ENCODE measurements at places on chromosomes 12 and 14. TPM values are rescaled to one million over a fixed set of nuclear protein-coding genes. Genes with fewer than 3 reads are reported as not detected.
A peak's percentile ranks its signal among the peaks of the same experiment; 100 is the strongest.

- H3K27ac ChIP-seq, result no peak overlapping the region
- H3K36me3 ChIP-seq, result no peaks in the 10 kb centered on the region
- DNase-seq, result no peak
- no peaks in the 10 kb centered on the region for H3K4me1 ChIP-seq
- no peaks in the 10 kb centered on the region for H3K27me3 ChIP-seq
These were observed 444.3 kb downstream of the NELL2 start for GRCh38 chr12:44431647-44432343.

DNA sequence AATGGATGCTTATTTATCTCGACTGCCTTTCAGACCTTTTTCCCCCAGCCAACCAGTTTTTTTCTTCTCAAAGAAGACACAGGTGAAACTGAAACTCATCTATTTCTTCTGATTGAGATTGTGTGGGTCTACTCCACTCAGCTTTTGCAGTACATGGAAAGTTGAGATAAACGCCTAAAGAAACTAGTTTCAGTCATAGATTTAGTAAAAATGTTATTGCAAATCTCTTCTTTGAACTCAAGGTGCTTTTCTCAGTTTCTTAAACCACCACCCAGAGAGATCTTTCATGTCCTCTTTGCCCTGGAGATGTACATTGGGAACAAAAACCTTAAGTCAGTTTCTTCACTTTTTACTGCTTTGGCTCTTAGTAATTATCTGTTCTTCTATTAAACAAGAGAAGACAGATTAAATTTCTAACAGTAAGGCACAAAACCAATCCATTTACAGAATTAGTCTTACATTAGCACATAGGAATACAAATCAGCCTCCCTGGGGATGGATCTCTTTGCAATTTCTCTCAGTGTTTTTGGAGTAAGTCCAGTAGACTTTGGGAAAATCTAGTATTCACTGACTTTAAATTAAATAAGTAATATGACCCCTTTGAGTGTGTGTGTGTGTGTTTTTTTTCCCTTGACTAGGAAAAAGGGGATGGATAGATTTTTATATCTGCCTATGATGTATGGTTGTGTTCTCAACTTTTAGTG, 11.6 kb downstream of the FBXW8 start:
- no peaks in the 10 kb centered on the region for H3K27me3 ChIP-seq
- peak overlapping the region; percentile 53 for H3K4me3 ChIP-seq
- no peak for DNase-seq
- peaks cover 14% of the 10 kb centered on the region for H3K36me3 ChIP-seq

- peaks cover 93% of the 10 kb centered on the region for H3K4me1 ChIP-seq
- peaks cover 18% of the 10 kb centered on the region for H3K36me3 ChIP-seq
- no peaks in the 10 kb centered on the region for H3K27me3 ChIP-seq
- H3K27ac ChIP-seq, result peak overlapping the region; percentile 89
- DNase-seq, result no peak
These were observed 3.7 kb downstream of the ASB2 start for GRCh38 chr14:93972618-93973205.

- DNase-seq, result peak; percentile 4
- H3K4me3 ChIP-seq, result peak overlapping the region; percentile 22
- no peak overlapping the region for H3K27ac ChIP-seq
These were observed 127.1 kb downstream of the FIGNL2 start for GRCh38 chr12:51721282-51721940.

GRCh38 chr14:100842799-100843198, 16.9 kb downstream of the MEG3 start:
- no peak for DNase-seq
- H3K4me1 ChIP-seq, result no peaks in the 10 kb centered on the region
- H3K4me3 ChIP-seq, result no peak overlapping the region
- no peak overlapping the region for H3K27ac ChIP-seq

- H3K27me3 ChIP-seq, result no peaks in the 10 kb centered on the region
- peaks cover 34% of the 10 kb centered on the region for H3K36me3 ChIP-seq
- H3K27ac ChIP-seq, result no peak overlapping the region
- peaks cover 6% of the 10 kb centered on the region for H3K4me1 ChIP-seq
- no peak for DNase-seq
These were observed 28.1 kb downstream of the CBX5 start for GRCh38 chr12:54251667-54252284.

Gene ADGRD1
- 0.59 TPM for total RNA-seq

- H3K4me3 ChIP-seq, result no peak overlapping the region
- peaks cover 6% of the 10 kb centered on the region for H3K27me3 ChIP-seq
- no peak overlapping the region for H3K27ac ChIP-seq
These were observed 25.5 kb upstream of the FRMD6 start for GRCh38 chr14:51626185-51626584.

- H3K27ac ChIP-seq, result no peak overlapping the region
- H3K4me3 ChIP-seq, result no peak overlapping the region
- no peaks in the 10 kb centered on the region for H3K36me3 ChIP-seq
- no peaks in the 10 kb centered on the region for H3K4me1 ChIP-seq
- DNase-seq, result no peak
These were observed 253.1 kb downstream of the PDZRN4 start for GRCh38 chr12:41441180-41441579.

DNA sequence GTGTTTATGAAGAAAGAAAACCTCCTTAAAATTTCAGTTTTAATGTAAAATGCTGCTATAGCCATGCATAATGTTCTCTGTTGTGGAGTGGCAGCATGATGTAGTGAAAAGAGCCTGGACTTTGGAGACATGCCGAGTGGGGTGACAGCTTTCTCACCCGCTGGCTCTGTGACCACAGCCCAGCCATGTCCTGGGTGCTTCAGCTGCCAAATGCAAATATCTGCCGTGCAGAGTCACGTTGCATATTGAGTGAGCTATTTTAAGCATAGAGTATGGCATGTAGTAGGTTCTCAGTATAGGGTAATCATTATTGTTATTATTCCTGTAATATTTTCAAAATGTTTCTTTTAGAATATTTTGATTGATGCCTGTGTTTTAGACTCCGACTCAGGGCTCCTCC, 15.5 kb upstream of the TCTN2 start:
- no peak overlapping the region for H3K4me3 ChIP-seq
- no peaks in the 10 kb centered on the region for H3K27me3 ChIP-seq
- no peak for DNase-seq
- H3K36me3 ChIP-seq, result peaks cover 32% of the 10 kb centered on the region
- no peak overlapping the region for H3K27ac ChIP-seq
- H3K4me1 ChIP-seq, result peaks cover 13% of the 10 kb centered on the region

- no peaks in the 10 kb centered on the region for H3K27me3 ChIP-seq
- H3K4me1 ChIP-seq, result peaks cover 72% of the 10 kb centered on the region
- H3K27ac ChIP-seq, result peak overlapping the region; percentile 72
- no peak for DNase-seq
- H3K36me3 ChIP-seq, result peaks cover 55% of the 10 kb centered on the region
These were observed 121.1 kb downstream of the PLXNC1 start for GRCh38 chr12:94269316-94269999.

- no peaks in the 10 kb centered on the region for H3K4me1 ChIP-seq
- H3K27ac ChIP-seq, result no peak overlapping the region
- no peak overlapping the region for H3K4me3 ChIP-seq
- H3K27me3 ChIP-seq, result no peaks in the 10 kb centered on the region
- no peak for DNase-seq
- H3K36me3 ChIP-seq, result no peaks in the 10 kb centered on the region
These were observed 64.5 kb downstream of the TMTC3 start for GRCh38 chr12:88206601-88207000.

Gene AEBP2
- total RNA-seq, result 53.9 TPM

DNA sequence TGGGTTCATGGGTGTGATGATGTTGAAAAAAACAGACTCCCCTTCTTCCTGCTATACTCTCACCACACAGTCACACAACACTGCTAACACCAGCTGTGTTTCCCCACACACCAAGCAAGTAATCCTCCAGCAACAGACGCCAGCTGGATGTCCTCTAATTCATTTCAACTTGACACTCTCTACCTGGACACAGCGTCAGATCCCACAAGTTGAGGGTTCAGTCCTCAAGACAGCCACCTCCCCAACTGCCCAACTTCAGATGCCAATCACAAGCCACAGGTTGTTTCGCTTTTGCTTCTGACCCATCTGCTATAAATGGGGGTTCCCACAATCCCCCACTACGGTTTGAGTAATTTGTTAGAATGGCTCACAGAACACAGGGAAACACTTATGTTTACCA, 49.3 kb downstream of the TMEM30B start:
- H3K27me3 ChIP-seq, result peaks cover 2% of the 10 kb centered on the region
- H3K4me3 ChIP-seq, result no peak overlapping the region
- no peak overlapping the region for H3K27ac ChIP-seq
- no peaks in the 10 kb centered on the region for H3K36me3 ChIP-seq
- no peaks in the 10 kb centered on the region for H3K4me1 ChIP-seq

DNA sequence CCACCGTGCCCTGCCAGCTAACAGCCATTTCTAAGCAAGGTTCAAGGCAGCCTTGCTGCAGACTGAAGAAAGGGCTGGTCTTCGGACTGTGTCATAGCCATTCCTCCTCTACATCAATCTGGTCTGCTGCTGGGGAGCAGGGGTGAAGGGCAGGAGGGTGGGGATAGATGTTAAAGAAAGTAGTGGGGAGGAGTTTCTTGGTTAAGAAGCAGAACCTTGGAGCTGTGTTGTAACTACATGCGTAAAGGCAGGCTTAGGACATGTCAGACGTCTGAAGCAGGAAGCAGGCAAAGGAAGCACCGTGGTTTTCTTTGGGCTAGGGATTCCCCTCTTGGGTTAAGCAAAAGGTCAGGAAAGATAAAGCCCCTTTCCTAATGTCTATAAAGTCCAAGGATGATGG, 18.1 kb upstream of the NEK9 start:
- peak overlapping the region; percentile 78 for H3K27ac ChIP-seq
- H3K4me1 ChIP-seq, result peaks cover 62% of the 10 kb centered on the region
- H3K36me3 ChIP-seq, result peaks cover 36% of the 10 kb centered on the region
- peak overlapping the region; percentile 25 for H3K4me3 ChIP-seq
- no peaks in the 10 kb centered on the region for H3K27me3 ChIP-seq

Gene OAS1
- total RNA-seq, result 24.2 TPM

DNA sequence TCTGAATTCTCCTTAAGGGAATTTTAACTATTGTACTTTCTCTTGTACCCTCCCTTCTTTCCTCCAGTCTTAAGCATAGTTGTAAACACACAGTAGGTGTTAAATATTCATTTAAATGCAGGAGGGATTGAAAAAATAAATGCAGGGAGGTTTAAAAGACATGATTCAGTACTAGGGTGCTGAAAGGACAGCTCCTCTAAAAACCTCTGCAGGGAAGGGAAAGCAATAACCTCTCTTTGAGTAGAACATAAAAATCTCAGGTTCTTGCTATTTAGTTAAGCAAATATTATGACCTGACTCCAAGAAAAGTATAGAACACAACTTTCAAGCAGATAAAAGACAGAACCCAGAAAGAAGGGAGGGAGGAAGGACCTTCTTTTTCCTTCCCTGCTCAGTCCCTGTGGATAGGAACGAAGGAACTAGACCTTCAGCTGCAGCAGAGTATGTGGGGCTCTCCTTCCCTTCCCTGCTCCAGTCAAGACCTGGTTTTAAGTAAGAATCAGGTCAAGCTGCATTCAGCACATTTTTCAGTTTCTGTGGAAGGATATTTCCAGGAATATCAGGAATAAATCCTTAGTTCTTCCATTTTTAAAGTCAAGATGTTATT, 4.7 kb downstream of the MAP3K9 start:
- peaks cover 11% of the 10 kb centered on the region for H3K4me1 ChIP-seq
- DNase-seq, result no peak
- H3K4me3 ChIP-seq, result no peak overlapping the region
- H3K27me3 ChIP-seq, result no peaks in the 10 kb centered on the region
- H3K27ac ChIP-seq, result no peak overlapping the region

DNA sequence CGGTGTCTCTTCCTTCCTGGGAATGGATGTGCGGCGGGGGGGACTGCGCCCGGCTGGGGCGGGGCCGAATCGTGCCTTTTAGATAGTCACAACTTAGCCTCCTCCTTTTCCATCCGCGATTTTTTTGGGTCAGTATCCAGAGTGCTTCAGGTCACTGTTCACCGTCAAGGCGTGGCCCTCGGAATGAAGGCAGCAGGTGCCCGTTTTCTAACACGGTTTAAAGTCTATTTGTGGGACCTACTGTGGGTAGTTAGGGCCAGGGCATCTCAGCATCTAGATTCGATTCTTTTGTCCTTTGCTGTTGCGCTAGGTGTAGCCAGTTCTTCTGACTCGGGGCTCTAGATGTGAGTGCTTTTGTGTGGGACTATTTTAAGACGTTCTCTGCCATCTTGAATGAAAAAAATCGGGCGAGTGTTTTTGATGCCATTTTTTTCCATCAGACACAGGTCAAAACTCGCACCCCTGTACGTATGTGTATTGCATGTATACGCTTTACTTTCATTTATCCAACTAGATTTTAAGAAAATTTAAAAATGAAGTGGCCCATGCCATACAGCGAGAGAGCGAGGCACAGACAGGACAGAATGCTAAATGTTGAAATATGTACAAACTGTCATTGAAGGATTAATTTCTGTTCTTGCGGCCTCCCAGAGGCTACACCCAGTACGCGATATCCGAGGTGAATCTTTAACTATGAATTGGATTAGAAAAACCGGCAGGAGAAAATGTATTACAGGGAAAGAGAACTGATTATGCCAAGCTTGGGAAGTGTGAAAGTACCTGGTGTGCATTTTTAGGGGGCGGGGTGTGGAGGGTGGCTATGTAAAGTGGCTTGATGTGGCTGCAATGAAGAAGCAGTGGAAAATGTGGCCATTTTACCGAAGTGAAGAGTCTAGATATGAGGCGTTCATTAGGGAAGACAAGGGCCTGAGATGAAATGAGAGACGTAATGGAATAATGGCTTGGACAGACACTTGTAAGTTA, 835 bp downstream of the VEZT start:
- H3K27ac ChIP-seq, result peak overlapping the region; percentile 98
- peaks cover 37% of the 10 kb centered on the region for H3K4me1 ChIP-seq
- H3K4me3 ChIP-seq, result peak overlapping the region; percentile 97
- DNase-seq, result peak; percentile 33

GRCh38 chr14:32635061-32635719, 303.5 kb upstream of the NPAS3 start:
- H3K4me3 ChIP-seq, result no peak overlapping the region
- DNase-seq, result no peak
- no peaks in the 10 kb centered on the region for H3K27me3 ChIP-seq
- H3K27ac ChIP-seq, result no peak overlapping the region
- no peaks in the 10 kb centered on the region for H3K36me3 ChIP-seq

DNA sequence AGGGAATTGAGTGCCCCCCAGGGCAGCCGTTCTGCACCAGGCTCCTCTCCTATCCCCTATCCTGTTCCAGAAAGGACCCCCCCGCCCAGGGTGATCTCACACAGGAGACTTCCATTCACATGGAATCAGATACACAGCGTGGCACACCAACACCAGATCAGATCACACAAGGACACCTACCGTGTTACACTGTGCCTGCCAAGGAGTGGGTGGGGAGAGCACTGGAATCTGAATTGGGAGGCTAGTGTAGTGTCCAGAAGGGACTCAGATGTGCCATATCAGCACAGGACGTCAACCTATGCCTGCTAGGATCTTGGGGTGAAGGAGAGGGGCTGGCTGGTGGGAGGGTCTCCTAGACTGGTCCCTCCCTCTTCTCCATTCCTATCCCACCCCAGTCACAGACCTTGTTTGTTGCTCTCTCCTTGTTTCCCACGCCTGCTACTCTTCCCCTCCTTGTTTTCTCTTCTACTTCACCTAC, 2.3 kb downstream of the PTMS start:
- H3K4me3 ChIP-seq, result peak overlapping the region; percentile 94
- peaks cover 20% of the 10 kb centered on the region for H3K36me3 ChIP-seq
- H3K4me1 ChIP-seq, result peaks cover 76% of the 10 kb centered on the region
- DNase-seq, result no peak
- H3K27ac ChIP-seq, result peak overlapping the region; percentile 74
